Pons (tissue), 1 donor: ENCODE measurements at places on chromosomes 3 and 15.

GRCh38 chr15:100265641-100266035 is 76.1 kb downstream of the ADAMTS17 start:
- DNase-seq: no peak

DNA sequence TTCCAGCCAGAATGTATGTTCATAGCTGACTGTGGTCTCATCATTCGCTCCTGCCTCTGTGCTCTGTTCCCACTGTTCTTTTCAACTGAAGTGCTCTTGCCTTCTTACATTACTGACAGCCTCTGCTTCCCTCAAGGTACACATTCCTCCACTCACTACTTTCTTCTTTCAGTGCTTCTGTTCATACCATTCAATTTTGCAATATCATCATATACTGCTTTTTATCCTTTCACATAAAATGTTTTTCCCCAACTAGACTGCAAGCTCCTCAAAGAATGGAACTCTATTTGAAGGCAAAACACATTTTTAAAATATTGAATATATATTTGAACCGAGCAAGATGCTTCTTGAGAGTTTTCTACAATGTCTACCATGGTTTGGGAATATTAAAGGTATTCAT is 291.1 kb downstream of the CTNNB1 start:
- DNase-seq: no peak

DNA sequence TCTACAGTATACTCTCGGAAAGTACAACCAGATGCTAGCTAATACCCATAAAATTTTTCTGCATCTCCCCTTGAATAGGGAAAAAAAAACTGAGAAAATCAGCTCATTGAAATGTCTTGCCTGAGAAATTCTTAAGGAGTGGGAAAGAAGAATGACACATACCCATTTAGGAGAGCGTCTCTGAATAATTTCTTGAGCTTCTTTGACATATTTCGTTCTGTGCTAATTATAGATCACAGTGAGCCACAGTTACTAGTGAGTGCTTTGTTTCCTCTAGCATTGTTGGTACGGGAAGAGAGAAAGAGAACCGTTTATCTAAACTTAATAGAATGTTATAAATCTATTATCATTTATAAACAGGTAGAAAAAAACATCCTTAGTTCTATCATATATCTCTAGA is 588.4 kb downstream of the UNC13C start:
- DNase-seq: no peak

- DNase-seq: no peak
These were observed 4.2 kb upstream of the TRAT1 start for GRCh38 chr3:108818404-108818803.

GRCh38 chr3:33586402-33586801 is 131.7 kb downstream of the CLASP2 start:
- no peak for DNase-seq

DNA sequence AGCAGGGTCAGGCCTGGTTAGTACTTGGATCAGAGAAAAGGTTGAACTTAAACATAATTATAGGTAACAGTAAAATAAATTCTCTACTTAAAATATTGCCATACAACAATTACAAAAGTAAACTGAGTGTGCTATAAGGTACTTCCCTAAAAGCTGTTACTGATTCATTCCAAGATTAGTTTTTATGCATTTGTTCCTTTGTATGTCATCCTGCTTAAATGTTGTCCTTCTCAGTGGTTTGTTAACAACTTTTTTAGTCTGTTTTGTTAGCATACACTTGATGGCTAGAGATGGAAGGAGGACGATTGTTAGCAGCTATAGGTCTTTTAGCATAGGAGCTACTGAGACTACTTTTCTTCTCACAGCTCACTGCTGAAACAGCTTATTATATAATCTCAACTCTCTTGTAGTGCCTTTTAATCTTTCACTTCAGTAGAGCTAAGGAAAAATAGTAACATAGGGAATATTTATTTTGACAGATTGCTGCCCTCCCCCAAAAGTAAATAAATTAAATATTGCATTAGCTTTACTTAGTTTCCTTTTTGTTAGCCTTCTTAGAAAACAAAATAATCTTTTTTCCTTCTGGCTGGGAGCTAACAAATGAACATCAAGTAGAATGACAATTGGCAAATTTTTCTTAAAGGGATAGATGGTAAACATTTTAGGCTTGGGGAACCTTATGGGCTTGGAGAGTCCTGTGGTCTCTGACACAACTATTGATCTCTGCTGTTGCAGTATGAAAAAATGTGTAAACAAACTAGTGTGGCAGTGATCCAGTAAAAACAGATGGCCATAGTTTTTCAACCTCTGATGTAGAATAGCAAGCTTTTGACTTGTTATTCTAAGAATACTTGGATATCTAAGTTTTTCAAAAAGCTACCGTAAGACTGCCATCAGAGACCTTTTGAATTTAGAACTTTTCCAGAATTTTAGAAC is 39.5 kb downstream of the USP8 start:
- peak; percentile 17 for DNase-seq

GRCh38 chr3:184559336-184559735 is 2.2 kb upstream of the EPHB3 start:
- no peak for DNase-seq

DNA sequence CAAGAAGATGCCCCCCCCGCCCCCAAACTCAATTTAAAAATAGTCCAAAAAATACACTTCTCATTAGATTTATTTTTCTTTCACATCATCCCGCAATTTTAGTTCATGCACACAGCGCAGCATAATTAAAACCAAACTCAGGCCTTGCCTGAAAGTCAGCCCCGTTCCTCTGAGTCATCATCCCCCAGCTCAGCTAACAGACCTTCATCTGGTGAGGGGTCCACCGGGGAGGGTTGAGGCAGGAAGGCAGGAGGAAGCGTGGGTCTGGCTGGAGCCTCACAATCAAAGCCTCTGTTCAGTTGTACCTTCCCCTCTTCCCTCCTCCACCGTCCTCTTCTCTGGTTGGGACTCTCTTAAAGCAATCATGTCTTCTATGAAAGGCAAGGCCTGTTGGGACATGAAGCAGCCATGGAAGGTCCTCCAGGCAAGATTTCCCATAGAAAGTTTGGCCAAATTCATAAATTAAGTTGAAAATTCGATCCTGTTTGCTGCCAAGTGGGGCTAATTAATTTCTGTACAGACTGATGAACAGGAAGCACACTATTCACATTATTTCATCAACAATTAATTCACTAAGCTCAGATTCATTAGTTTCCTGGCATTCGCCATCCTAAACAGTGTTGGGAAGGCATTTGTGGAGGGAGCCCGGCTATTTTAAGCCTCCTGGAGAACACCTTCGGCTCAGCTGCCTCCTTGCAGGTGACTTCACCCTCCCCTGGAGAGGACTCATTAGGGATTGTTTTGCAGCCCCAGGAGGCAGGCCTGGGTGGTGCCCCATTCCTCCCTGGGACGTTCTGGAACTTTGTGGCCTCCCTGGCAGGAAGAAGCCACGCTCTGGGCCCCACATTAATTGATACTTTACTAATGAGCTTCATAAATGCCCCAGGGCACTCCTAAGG is 72.3 kb upstream of the BNC1 start:
- no peak for DNase-seq

- no peak for DNase-seq
These were observed 121.5 kb downstream of the IGF1R start for GRCh38 chr15:98769867-98770266.

DNA sequence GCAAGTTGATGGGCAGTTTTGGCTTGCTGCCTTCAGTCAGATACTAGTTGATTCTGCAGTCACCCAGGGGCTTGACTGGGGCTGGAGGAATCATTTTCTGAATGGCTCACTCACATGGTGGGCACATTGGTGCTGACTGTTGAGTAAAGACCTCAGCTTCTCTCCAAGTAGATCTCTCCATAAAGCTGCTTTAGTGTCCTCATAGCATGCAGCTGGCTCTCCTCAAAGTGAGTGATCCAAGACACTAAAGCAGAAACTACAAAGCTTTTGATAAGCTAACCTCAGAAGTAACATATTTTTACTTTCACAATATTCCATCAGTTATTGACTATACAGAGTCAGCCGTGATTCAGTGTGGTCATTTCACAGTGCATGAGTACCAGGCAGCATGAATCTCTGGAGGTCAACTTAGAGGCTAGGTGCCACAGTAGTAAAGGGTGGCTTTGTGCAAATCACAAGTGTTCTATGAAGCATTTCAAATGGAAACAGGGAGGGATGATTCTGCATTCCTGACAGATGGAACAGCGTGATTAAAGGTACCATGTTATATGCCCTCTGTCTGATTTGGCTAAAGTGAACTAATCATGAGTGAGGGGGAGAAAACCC is 24.3 kb upstream of the ATP8B4 start:
- no peak for DNase-seq

- no peak for DNase-seq
These were observed 46.4 kb upstream of the MBNL1 start for GRCh38 chr3:152222327-152222726.

- DNase-seq: no peak
These were observed 70.6 kb downstream of the ATP13A4 start for GRCh38 chr3:193483988-193484539.

GRCh38 chr3:83074485-83074884 is 1313.0 kb upstream of the GBE1 start:
- DNase-seq: no peak

DNA sequence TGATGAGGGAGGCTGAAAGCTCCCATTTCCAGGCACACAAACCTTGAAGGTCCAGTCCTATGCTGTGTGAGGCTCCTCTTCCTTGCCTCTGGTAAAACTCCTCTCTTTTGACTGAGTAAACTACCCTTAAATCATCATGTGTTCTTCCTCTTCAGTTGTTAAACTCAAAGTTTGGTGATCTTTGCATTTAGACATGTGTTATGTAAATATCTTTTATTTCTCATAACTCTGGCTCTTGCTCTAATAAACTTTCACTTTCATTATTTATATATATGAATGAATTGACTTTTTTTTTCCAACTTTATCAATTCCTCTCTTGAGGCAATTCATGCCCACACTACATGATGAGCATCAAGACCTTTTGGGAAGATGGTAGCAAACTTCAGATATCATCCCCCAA is 26.6 kb downstream of the SUCNR1 start:
- no peak for DNase-seq

DNA sequence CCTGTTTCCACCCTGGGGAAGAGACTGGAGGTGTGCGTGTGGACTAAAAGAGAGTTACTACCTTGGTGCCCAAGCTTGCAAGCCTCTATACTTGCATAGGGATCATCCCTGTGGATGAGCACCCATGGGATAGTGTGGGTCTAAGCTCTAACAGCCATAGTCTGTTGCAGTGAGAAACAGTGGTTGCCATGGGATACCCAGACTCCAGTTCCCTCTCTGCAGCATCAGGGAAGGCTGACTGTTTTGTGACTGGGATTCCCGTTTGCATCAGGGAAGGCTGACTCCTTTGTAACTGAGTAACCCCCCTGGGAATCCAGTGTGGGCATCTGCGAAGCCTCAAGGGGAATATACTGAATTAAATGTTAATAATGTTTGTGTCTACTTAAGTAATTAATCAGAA is 196.1 kb downstream of the ZNF621 start:
- no peak for DNase-seq

DNA sequence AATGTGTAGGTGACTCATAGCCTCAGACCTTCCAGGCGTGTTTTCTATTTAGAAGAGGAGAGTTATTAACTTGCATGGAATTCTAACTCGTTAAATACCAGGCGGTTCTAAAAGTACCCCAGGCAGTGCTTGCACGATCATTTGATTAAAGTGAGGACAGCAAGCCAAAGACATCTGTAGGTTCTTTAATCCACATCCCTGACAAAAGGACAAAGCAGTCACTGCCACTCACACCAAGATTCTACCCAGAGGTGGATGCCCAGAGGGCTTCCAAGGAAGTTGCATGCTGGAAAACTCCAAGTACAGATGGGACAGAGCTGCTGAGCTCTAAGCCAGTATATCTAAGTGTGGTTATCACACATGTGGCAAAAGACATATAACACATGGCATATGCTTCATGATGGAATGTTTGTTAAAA is 372.1 kb downstream of the ROBO2 start:
- no peak for DNase-seq

- peak; percentile 46 for DNase-seq
These were observed 1052.4 kb downstream of the TUSC7 start for GRCh38 chr3:117761703-117762620.

- no peak for DNase-seq
These were observed 522.2 kb downstream of the EDEM1 start for GRCh38 chr3:5709714-5710113.

DNA sequence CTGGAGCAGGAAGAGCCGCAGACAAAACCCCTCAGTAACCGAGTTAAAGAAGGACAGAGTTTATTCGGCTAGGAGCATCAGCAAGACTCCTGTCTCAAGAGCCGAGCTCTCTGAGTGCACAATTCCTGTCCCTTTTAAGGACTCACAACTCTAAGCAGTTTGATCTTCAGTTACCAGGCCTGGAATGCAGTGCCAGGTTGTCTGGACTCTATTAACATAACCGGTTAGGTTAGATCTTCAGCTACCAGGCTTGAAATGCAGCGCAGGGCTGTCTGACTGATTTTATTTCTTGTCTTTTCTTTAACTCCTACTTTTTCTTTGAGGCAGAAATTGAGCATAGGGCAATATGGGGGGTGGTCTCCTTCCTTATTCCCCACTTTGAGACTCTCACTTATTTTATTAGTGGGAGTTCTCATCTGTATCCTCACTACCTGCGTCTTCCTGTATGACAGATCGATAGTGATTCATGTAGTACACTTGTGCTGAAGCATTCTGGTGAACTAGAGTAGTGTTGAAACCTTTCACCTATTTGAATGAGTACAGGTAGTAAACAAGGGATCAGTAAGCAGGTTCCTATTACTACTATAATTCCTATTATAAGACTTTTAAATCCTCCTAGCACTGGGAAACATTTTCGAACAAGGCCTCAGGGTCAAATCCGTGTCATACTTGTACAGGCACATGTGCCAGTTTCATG is 325.0 kb downstream of the CGGBP1 start:
- DNase-seq: no peak

- DNase-seq: no peak
These were observed 51.8 kb downstream of the NIPA2 start for GRCh38 chr15:22890296-22890695.

- no peak for DNase-seq
These were observed 145.0 kb downstream of the CMSS1 start for GRCh38 chr3:99962703-99963102.

DNA sequence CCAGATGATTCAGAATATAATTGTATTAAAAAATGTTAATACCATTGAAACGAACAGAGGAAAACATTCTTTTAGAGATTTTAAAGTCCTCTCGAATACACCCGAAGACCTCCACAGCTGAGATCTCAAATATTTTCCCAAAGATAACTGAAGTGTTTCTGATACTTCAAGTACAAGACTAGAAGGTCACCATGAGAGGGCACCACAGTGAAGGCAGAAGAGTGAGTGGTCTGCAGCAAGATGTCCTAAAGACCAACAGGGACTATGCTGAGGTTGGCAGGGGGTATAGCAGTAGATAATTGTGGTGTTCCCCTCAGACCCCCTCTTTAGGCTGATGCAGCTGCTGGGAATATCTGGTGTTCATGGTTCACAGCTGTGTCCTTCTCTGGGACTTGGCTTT is 156.5 kb downstream of the PDCD6IP start:
- no peak for DNase-seq
